ENCODE measurements at places on chromosomes 5 and 9.

DNA sequence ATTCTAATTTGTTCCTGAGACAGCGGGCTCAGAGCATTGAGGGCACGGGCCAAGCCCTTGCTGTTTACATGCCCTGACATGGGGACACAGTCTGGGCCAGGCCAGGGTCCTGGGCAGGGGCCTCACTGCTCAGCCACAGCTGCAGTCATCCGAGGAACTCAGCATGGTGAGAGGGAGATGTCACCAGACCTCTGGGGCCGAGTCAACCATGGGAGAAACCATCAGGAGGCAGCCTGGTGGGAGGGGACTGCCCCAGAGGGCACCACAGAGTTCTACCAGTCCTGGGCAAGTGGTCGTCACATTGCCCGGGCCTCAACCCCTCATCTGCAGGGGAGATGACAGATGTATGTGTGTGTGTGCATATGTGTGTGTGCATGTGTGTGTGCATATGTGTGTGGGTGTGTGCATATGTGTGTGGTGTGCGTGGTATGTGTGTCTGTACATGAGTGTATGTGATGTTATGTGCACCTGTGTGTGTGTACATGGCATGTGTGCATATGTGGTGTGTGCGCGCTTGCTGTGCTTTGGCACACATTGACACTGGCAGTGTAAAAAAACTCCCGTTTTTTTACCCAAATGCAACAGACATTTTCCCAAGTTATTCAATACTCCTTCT, 42.4 kb upstream of the TMEM250 start:
- no peak for DNase-seq

DNA sequence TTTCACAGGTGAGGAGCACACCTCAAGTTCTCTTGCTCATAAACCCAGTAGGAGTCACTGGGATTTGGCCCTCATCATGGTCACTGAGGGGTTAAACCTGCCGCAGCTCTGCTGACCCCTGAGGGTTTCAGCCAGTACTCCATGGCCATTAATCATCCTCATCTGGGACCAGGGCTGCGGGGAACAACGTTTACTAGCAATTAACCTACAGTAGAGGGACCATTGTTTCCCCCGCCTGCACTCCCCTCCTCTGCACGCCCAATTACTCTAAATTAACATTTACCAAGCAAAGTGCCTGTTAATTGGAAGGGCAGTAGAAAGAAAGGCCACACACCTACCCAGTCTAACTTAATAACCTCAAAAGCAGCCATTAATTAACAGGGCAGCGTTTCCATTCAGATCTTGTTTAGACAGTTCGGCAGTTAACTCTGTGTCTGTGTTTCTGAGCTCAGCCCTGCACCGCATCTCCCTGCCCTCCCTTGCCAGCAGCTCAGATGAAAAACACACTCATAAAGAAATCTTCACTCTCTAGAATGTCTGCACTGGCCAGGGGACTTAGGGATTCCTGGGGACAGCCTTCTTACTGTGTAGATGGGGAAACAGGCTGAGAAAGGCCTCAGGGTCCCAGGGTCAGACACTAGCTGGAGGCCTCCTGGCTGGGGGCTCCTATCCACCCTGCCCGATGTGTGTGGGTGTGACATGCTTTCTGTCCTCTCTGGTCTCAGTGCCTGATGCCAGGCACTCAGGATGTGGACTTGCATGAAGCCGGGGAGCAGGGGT, 51.6 kb downstream of the ALG2 start:
- no peak for DNase-seq

- DNase-seq: no peak
Measured at GRCh38 chr9:125497478-125497877, 209.5 kb downstream of the MAPKAP1 start.

GRCh38 chr5:173753307-173754168, 134.6 kb upstream of the CPEB4 start:
- DNase-seq: no peak

- DNase-seq: no peak
Measured at GRCh38 chr9:19965336-19965735, 176.5 kb upstream of the SLC24A2 start.

GRCh38 chr5:84634256-84634655, 249.6 kb upstream of the EDIL3 start:
- DNase-seq: no peak

DNA sequence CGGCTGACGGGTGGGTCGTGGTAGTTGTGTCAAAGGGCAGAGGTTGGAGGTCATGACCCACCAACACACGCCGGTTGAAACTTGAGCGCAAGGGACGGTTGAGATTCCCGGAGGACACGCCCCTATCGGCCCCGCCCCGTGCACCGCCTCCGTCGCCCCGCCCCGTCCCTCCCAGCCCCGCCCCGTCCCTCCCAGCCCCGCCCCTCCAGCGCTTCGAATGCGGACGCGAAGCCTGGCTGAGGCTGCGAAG, 226 bp upstream of the RANBP17 start:
- DNase-seq: no peak

DNA sequence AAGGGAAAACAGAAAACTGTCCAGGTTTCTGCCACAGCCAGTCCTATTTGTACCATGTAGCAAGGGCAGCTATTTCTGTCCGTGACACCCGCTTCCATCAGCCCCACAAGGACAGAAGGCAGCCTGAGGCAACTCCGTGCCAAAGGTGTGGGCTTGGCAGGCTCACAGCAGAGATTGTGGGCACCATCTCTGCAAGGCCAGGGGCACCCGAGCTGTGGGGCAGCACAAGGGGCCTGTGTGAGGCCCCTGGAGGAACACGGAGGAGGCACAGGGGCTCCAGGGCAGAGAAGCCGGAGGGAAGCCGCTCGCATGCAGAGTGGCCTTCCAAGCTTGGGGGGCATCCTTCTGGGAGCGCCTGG, 43.5 kb downstream of the COL23A1 start:
- no peak for DNase-seq

DNA sequence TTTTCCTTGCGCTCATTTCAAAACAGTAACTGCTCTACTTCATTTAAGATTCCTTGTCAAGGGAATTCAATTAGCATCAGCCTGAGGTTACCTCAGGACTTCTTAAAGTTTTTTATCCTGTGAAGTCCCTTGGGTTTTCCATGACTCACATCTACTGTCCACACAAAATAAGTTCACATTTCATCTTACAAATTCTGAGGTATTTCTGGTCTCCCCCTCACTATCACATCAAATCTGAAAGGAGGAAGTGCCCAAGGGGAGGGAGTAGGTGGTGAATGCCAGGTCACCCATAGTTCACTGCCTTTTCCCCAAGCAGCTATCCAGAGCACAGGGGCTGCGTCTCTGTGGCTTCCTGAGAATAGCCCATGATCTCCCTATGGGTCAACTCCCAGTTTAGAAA, 227.1 kb upstream of the NREP start:
- no peak for DNase-seq

GRCh38 chr9:22537721-22538120, 91.1 kb downstream of the DMRTA1 start:
- no peak for DNase-seq

DNA sequence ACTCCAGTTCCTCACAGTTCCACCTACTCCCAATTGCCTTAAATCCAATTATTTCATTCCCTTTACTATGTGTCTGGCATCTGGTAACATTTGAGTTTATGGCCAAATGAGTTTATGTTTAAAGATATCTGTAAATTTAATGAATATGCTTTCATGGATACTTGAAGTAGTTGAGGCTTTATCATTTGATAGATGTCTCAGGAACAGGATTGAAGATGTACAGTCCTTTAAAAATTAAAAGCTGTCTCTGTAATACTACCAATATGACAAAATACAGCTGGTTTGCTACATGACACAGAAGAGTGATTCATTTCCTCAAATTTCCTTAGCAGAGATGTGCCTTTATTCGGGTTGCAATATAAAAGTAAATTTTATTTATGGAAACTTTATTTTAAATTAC, 2326.0 kb upstream of the ACO1 start:
- DNase-seq: no peak

DNA sequence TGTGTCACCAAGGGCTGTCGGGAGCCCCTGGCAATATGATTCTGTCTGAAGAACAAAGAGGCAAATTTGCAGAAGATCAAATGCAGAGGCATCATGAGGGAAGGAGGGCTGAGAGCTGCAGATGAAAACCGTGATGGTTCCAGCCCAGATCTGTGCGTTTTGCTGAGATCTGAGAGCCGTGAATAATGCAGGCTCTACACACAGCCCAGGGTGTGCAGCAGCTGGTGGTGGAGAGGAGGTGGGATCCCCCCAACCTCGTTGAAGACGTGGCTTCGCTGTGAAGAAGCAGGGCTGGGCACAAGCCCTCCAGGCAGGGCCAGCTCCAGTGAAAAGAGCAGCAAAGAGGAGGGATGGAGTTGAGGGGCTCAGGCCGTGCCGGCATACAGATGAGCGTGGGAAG, 75.5 kb downstream of the TSPAN17 start:
- no peak for DNase-seq

GRCh38 chr5:64929833-64930232, 161.1 kb downstream of the CWC27 start:
- DNase-seq: no peak

DNA sequence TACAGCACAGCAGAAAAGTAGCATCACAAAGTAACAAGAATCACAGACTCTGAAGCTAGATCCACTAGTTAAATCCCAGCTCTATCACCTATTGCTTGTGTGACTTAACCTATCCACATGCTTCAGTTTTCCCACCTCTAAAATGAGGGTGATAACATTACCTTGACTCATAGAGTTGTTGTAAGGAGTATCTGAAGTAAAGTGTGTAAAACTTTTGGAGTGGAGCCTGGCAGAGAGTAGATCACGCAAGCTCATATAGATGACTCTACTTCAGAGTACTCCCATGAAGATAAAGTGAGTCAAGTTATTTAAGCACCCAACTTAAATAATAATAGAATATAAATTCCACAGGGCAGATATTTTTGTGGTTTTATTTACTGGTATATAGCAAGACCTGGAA, 94.5 kb upstream of the FER start:
- DNase-seq: no peak

Data from GM04503 (cell line).